ENCODE measurements at places on chromosomes 6 and 20.

- H3K4me1 ChIP-seq: no peaks in the 10 kb centered on the region
- DNase-seq: no peak
- no peak overlapping the region for H3K4me3 ChIP-seq
- no peaks in the 10 kb centered on the region for H3K27me3 ChIP-seq
- H3K27ac ChIP-seq: no peak overlapping the region
Measured at GRCh38 chr6:165618241-165618640, 44.8 kb downstream of the PDE10A start.

GRCh38 chr6:111971181-111971841, 82.6 kb upstream of the CCN6 start:
- no peak for DNase-seq
- no peaks in the 10 kb centered on the region for H3K27me3 ChIP-seq
- no peaks in the 10 kb centered on the region for H3K36me3 ChIP-seq
- H3K4me1 ChIP-seq: peaks cover 29% of the 10 kb centered on the region
- H3K4me3 ChIP-seq: no peak overlapping the region

DNA sequence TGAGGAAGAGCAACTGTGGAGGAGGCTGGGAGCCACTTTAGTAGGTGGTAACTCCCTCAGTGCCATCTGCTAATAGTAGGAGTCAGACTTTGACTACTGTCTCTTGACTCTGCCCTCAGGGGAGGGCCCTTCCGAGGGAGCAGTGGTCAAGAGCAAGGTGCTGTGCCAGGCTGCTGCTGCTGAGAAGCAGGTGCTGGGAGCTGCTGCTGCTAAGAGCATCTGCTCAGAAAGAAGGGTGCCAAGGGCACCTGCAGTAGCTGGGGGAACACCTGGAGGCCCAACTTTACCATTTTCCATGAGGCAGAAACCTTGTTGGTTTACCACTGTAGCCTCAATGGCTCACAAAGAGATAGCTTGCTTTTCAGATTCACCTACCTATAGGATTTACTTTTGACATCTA, 18.5 kb downstream of the GGTLC1 start:
- H3K36me3 ChIP-seq: no peaks in the 10 kb centered on the region
- no peak overlapping the region for H3K4me3 ChIP-seq
- no peak for DNase-seq
- H3K4me1 ChIP-seq: no peaks in the 10 kb centered on the region
- H3K27me3 ChIP-seq: no peaks in the 10 kb centered on the region
- no peak overlapping the region for H3K27ac ChIP-seq

- no peak overlapping the region for H3K4me3 ChIP-seq
- H3K27ac ChIP-seq: no peak overlapping the region
- no peak for DNase-seq
- no peaks in the 10 kb centered on the region for H3K4me1 ChIP-seq
Measured at GRCh38 chr6:90819483-90819882, 232.6 kb upstream of the MAP3K7 start.

- no peaks in the 10 kb centered on the region for H3K27me3 ChIP-seq
- H3K4me1 ChIP-seq: no peaks in the 10 kb centered on the region
- H3K27ac ChIP-seq: no peak overlapping the region
- no peaks in the 10 kb centered on the region for H3K36me3 ChIP-seq
- DNase-seq: peak; percentile 22
- no peak overlapping the region for H3K4me3 ChIP-seq
Measured at GRCh38 chr6:127186889-127187288, 68.4 kb downstream of the RSPO3 start.

DNA sequence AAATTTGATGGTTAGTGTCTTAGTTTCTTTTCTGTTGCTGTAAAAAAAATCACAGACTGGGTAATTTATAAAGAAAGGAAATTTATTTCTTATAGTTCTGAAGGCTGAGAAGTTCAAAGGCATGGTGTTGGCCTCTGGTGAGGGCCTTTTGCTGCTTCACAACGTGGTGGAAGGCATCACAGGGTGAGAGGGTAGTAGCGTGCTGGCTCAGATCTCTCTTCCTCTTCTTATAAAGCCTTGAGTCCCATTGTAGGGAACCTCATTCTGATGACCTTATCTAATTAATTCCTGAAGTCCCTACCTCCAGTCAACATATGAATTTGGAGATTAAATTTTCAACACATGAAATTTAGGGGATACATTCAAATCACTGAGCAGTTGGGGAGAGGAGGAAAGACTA, 62.0 kb downstream of the ARID1B start:
- H3K36me3 ChIP-seq: peaks cover 5% of the 10 kb centered on the region
- H3K4me3 ChIP-seq: no peak overlapping the region
- H3K27me3 ChIP-seq: no peaks in the 10 kb centered on the region
- H3K4me1 ChIP-seq: peaks cover 40% of the 10 kb centered on the region

DNA sequence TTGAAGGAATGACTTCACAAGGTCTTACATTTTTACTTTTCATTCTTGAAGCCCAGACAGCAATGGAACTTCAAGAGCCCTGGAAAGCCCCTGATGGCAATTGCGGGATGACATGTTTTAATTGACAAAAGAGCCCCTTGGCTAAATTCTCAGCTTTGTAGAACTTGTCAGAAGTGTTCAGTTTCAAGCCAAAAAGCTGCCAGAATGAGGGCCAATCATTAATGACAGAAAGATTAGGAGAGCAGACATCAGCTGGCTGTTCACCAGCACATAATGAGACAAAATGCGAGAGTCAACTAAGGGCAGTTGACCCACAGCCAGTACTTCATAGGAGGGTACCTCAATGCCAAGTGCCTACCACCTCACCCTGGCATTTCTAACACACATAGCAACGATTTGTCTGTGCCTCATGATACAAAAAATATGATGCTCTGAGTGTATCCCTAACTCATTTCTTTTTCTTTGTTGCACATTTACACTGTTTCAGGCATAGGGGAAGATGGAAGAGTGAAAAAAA, 243.1 kb downstream of the MYLK4 start:
- no peaks in the 10 kb centered on the region for H3K36me3 ChIP-seq
- peaks cover 6% of the 10 kb centered on the region for H3K27me3 ChIP-seq
- H3K4me3 ChIP-seq: no peak overlapping the region
- no peak overlapping the region for H3K27ac ChIP-seq
- DNase-seq: no peak
- H3K4me1 ChIP-seq: no peaks in the 10 kb centered on the region

DNA sequence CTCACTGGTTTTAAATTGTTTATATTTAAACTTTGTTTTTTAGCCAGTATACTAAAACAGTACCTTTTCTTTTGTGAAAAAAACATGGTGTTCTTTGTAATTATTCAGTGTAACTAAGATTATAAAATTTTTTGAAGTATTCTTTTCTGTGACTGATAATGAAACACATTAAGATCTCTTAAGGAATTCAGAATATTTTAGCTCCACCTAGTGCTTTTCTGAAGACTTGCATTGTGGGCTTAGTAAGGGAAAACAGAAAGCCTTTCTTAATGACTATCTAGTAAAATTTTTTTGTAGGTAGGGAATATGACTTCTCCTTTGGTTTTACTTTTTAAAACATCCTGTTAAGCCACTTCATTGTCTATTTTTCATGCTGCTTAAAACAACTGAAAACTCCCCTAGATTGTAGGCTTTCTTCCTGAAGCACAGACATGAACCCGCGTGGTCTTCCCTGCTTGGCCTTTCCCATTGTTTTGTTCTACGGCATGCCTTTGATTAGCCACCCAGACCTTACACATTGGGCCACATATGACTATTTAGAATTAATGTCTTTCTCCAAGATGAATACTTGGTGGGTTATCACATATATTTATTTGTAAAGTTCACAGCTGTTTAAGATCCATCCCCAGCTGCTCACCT, 72.1 kb downstream of the AFDN start:
- peak; percentile 8 for DNase-seq
- H3K27ac ChIP-seq: no peak overlapping the region
- H3K4me1 ChIP-seq: no peaks in the 10 kb centered on the region
- H3K4me3 ChIP-seq: no peak overlapping the region
- H3K27me3 ChIP-seq: no peaks in the 10 kb centered on the region

GRCh38 chr6:161198783-161199460, 74.9 kb downstream of the AGPAT4 start:
- H3K4me3 ChIP-seq: no peak overlapping the region
- no peaks in the 10 kb centered on the region for H3K27me3 ChIP-seq
- no peak overlapping the region for H3K27ac ChIP-seq
- no peak for DNase-seq
- no peaks in the 10 kb centered on the region for H3K4me1 ChIP-seq
- no peaks in the 10 kb centered on the region for H3K36me3 ChIP-seq

GRCh38 chr6:51163843-51164529, 345.3 kb downstream of the TFAP2B start:
- no peak for DNase-seq
- H3K4me1 ChIP-seq: no peaks in the 10 kb centered on the region
- no peaks in the 10 kb centered on the region for H3K36me3 ChIP-seq
- no peak overlapping the region for H3K4me3 ChIP-seq

DNA sequence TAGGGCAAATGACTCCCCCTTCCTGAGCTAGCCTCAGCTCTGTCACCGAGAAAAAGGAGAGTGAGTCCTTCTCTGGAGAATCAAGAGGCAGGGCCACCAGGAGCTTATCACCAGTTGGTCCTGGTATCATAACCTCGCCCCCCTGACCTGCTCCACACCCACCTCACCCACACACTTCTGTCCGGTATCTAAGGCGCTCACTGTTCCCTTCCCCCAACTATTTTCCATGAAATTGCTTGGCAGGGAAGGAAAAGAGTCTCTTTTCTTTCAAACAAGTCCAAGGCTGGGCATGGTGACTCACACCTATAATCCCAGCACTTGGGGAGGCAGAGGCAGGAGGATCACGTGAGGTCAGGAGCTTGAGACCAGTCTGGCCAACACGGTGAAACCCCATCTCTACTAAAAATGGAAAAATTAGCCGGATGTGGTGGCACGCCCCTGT, 77.6 kb downstream of the ZMYND8 start:
- H3K36me3 ChIP-seq: peaks cover 64% of the 10 kb centered on the region
- H3K4me1 ChIP-seq: no peaks in the 10 kb centered on the region
- no peak for DNase-seq

- H3K27ac ChIP-seq: no peak overlapping the region
- no peaks in the 10 kb centered on the region for H3K4me1 ChIP-seq
- no peak overlapping the region for H3K4me3 ChIP-seq
- no peaks in the 10 kb centered on the region for H3K36me3 ChIP-seq
- DNase-seq: no peak
Measured at GRCh38 chr6:51648774-51649173, 438.6 kb downstream of the PKHD1 start.

DNA sequence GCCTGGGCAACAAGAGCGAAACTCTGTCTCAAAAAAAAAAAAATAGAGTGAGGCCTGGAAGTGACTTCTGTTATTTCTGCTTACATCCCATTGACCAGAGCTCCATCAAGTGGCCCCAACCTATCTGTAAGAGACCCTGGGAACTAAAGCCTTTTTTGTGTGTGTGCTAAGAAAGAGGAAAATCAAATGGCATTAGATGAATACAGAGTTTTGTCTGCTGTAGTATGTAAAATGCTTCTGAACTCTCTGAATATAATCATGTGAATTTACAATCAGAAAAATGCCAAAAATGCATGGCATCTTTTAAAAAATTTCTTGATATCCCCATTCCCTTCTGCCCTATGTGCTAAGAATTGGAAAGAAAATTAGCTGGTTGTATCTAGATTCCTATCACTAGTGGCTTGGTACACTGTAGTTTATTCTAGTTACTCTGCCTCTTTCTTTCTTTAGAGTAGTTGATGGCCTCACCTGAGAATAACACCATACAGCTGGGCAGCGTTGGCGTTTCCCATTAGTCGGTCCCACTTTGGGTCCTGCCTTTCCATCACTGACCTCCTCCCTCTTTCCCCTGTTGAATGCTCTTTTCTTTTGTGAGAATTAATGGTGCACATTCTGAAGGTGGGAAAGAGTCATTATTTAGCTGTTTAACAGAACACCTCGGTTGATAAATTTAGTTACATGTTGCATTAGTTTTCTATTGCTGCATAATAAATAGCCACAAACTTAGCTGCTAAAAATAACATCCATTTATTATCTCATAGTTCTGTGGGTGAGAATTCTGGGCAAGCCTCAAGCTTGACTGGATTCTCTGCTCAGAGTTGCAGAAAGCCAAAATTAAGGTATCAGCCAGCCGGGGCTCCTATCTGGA, 38.2 kb downstream of the SAMD5 start:
- no peak for DNase-seq
- H3K27ac ChIP-seq: no peak overlapping the region
- H3K4me1 ChIP-seq: no peaks in the 10 kb centered on the region
- H3K27me3 ChIP-seq: no peaks in the 10 kb centered on the region

DNA sequence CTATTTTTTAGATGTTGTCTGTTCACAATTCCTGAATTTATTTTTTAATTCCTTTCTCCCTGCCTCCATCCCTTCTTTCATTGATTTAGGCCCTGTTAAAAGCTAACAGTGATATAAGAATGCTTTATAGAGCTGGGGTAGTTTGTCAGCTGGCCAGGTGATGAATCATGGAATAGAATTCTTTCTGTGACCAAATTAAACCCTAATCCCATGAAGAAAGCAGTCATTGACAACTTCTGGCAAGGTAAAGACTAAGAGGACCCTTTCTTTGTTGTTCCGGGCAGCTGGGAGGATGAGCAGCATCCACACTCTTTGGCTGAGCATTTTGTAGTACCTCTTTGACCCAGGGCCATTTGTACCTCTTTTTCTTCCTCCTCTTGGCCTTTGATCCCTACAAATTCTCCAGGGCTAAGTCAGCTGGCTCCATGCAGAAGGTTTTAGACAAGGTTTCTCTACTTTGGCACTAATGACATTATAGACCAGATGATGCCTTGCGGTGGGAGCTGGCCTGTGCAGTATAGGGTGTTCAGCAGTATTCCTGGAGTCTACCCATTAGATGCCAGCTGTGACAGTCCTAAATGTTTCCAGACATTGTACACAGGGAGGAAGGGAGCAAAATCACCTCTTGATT, 102.9 kb downstream of the SLX4IP start:
- no peaks in the 10 kb centered on the region for H3K36me3 ChIP-seq
- peaks cover 18% of the 10 kb centered on the region for H3K4me1 ChIP-seq
- H3K27me3 ChIP-seq: no peaks in the 10 kb centered on the region
- H3K4me3 ChIP-seq: no peak overlapping the region

GRCh38 chr6:18406955-18407749, 20.0 kb downstream of the RNF144B start:
- no peaks in the 10 kb centered on the region for H3K4me1 ChIP-seq
- no peak overlapping the region for H3K27ac ChIP-seq
- no peaks in the 10 kb centered on the region for H3K36me3 ChIP-seq
- no peak for DNase-seq
- H3K4me3 ChIP-seq: no peak overlapping the region
- H3K27me3 ChIP-seq: no peaks in the 10 kb centered on the region

DNA sequence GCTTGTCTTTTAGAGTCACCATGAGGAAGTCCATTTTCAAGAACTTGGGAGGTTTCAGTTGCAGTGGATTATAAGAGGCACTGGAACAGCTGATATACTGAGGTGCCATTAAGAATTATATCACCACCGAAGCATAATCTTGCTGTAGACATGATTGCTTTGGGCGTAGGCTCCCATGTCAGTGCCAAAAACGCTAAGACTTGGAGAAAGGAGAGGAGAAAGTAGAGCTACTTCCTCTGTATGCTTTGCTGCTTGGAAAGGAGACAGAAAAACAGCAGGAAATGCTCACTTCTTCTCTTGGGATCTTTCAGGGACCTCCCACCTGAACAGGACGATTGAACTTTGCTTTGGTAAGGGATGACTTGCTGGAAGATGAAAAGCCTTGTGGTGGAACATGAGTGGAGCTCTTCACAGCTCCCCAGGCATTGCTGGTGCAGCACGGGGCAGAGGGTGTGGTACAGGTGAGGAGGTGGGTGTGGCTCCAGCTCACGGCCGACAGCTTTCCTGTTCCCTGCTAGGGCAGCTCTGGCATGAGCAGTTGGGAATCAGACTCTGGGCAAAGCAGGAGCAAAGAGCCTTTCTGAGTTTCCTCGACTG, 190.4 kb upstream of the JAG1 start:
- no peak overlapping the region for H3K27ac ChIP-seq
- H3K4me3 ChIP-seq: no peak overlapping the region
- H3K36me3 ChIP-seq: no peaks in the 10 kb centered on the region

Data from CD4-positive, alpha-beta memory T cell (primary cell).